Stimulated activated CD8-positive, alpha-beta memory T cell treated with anti-CD3 and anti-CD28 coated beads, Interleukin-7, amount 100 ng/mL, for 24 hours (primary cell): ENCODE measurements at places on chromosomes 2 and 18.

DNA sequence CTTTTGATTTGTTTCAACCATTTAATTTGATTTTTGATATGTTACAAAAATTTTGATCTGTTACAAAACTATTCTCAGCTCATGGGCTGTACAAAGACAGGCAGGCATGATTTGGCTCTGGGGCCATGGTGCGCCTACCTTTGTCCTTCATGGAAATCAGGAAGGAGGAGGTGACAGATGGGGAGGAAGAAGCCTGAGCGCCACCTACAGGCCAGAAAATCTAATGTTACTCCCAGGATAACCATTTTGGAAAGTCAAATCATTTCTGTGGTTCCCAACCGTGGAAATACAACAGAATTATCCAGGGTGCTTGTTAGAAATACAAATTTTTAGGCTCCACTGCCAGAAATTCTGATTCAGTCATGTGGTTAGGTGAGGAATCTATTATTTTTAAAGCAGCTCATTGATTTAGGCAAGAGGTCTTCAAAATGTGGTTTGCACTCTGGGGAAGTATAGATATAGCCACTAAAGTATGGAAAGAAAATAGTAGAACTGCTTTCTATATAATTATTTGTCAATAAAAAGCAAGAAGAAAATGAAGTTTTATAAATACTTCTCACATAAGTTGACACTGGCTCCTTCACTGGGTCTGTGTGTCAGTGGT, 93.9 kb downstream of the EVA1A start:
- no peak for DNase-seq

DNA sequence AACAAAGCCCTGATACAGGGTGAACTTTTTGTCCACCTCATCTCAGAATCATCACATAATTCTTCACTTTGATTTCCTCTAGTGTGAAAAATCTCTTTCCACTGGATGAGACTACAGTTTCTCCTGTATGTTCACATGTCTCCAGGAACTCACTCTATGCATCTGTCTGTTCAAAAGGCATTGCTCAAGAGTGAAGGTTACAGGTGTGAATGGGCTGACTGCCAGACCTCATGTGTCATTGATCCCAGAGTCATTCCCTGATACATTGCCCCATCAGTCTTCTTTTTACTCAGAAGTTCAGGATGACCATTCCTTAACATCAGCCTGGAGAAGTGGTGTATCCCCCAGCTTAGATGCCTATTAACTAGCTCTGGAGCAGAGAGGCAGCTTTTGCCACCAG, 4.4 kb upstream of the DSC3 start:
- DNase-seq = no peak

GRCh38 chr2:196441527-196441926, 198.0 kb upstream of the CCDC150 start:
- DNase-seq = no peak

GRCh38 chr2:204074456-204074855, 137.9 kb downstream of the ICOS start:
- DNase-seq = no peak

DNA sequence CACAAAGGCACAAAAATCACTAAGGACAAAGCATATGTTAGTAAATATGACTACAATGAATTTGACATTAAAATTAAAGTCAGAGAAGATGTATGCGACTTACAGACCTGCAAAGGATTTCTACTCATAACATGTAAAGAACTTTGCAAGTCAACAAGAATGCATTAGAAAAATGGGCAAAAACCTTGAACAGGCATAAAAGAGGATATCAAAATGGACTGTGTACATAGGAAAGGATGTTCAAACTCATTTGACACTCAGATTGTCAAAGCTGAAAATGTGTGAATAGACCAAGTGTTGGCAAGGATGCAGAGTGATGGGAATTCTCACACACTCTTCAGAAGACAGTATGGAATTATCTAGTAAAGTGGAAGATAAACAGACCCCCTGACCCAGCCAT, 94.9 kb downstream of the MYOM1 start:
- DNase-seq = no peak

DNA sequence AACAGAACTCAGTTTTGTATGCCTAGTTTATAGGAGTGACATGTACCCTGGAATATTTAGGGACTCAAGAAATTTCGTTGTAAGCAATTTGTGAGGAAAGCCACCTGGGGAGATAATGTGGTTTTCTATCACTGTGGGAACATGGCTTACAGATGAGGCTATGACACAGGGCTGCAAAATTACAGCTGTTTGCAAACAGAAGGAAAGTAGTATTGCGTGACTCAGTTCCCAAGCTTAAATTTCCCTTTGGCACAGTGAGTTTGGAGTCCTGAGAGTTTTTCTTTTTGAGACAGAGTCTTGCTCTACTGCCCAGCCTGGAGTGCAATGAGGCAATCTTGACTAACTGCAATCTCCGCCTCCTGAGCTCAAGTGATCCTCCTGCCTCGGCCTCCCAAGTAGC, 149.8 kb downstream of the MYO5B start:
- DNase-seq = no peak

DNA sequence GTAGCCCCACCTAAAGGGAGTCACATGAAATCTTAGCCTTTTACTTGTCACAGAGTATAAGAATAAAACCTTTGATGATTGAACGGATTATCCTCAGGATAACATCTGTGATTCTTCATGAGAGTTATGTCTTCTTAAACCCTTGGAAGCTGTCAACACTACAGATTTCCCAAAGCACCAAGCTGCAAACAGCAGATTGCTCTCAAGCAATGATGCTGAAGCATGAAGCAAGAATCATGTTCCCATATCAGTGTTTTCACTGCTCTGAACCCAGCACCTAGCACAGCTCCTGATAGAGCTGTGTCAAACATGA, 47.6 kb upstream of the CELF4 start:
- no peak for DNase-seq

DNA sequence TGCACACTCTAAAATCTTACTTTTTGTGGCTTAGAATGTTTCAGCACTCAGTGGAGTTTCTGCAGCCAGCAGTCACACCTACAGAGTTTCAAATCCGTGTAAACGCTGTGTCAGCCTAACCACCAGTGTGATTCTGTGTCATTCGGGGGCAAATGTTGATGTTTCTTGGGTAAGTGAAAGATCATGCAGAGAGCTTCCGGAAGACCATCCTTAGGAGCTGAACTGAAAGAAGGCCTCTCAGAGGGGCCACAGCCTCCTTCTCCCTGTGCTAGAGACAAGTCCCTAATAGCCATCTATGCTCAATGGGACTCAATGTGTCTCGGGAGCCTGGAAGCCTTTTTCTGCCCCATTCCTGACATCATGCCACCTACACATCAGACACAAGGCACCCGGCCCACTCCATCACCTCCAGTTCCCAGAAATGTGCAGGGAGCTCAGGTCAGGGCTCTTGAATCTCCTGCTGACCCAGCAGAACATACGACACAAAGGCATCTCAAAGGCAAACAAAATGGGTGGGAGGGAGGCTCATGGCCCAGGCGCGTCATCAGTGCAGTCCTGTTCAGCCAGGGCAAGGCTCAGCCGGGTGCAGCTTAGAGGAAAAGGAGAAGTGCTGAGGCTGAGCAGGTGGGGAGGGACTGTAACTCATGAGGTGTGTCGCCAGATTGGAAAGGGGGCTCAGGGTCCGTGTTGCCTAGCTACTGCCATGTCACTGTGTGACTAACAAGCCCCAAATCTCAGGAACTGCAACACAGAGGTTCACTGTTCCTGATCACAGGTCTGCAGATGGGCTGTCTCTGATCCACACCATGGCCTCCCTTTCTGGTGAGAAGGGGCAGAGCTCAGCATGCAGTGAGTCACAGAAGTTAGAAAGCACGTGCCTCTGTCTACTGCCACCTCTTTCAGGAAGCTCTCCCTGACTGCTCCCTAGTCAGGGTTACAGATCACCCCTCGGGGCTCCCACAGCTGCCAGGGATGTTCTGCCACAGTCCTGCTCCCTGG, 82.0 kb downstream of the SMAD7 start:
- peak; percentile 13 for DNase-seq

DNA sequence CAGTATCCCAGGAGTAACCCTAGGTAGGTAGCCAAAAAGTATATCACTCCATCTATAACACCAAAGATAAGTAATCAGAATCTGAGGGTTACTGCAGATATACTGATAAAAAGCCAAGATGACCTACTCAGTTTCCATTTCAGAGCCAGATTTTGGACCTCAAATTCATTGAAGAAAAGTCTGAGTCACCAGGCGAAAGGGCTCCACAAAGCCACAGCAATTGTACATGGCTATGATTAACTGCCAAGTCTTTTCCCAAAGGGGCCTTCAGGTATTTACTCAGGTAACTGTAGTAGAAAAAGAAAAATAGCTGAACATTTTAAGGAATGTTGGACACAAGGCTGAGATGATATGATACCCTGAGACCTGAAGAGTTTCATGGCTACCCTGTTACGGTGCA, 75.6 kb upstream of the KCNH7 start:
- no peak for DNase-seq

DNA sequence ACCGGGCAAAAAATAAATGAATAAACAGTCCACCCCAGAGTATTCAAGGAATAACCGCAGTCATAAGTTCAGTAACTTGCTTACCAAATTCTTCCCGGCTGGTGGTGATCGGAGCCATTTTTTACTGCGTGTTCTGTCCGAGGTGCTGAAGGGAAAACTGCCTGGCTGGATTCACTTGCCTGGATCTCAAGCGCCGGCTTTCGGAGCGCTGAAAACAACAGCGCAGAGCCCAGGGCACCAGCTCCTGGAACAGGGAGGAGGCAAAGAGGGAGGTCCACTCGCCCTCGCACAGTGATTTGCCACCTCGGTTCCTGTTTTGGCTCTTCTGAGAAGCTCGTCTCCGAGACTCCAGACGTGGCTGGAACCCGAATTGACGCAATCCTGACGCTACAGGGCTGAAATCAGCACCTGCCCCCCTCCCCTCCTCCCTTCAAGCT, at the start of gene SYT4:
Gene SYT4 (minus strand): TSS at position 327 of the 437 bp plus-strand sequence. CDS start 209 bp downstream, at position 118.
- no peak for DNase-seq

DNA sequence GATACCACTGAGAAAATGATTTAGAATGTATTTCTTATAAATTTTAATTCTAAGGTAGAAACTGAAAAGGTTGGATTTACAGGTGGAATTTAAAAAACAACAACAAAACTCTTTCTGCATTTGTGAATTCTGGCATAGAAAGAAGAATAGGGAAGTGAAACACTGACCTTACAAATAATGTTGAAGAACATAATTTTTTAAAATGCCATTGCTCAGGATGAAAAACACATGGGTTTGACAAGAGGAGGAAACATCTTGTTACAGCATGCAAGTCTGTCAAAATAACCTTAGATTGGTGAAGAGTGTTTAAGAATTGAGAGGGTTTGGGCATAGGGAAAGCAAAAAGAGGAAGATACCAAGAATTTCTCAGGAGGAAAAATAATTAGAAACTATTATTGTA, 184.3 kb downstream of the UBE2E3 start:
- DNase-seq = no peak

DNA sequence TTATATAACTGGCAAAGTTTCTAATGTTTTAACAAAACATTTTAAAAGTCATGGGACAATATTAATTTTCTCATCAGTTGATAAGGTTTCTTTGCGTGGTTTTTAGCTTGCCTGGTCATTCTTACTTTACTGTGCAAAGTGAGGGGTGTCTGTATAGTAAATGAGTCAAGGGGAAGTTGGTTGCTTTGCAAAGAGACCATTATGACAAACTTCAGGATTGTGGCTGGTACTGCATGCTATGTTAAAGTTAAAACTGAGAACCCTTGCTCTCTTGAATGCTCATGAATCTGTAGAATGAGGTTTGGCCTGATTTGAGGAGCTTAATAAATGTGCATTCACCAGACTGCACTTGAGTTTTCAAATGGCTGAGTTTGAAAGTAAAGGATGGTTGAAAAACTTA, 47.0 kb downstream of the COL4A4 start:
- no peak for DNase-seq

DNA sequence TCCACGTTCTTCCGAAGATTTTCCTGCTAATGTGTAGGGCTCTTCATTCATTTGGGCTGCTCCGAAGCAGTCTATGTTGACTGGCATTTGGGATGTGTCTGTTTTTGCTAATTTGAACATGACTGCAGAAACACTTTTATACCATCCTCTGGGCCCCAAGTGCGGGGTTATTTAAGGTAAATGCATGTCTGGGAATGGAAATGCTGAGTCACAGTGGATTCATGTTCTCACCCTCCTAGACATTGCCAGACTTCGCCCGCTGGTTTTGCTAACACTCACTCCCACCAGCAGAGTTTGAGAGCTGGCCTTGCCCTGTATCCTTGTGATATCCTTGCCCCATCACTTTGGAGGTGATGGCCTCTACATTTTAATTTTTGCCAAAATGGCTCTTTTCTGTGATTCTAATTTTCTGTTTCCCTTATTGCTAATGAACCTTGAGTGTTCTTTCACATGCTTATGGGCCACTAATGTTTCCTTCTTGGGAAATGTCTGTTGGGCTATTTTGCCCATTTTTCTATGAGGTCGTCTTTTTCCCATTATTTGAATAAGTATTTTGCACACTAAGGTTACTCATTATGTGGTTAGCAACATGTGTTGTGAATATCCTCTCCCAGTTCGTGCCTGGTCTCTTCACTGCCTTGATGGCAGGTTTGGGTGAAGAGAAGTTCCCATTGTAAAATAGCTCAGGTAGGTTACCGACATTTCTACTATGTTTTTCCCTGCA, 204.1 kb downstream of the GLI2 start:
- no peak for DNase-seq

GRCh38 chr18:36812678-36813077, 16.1 kb downstream of the TPGS2 start:
- DNase-seq = no peak

DNA sequence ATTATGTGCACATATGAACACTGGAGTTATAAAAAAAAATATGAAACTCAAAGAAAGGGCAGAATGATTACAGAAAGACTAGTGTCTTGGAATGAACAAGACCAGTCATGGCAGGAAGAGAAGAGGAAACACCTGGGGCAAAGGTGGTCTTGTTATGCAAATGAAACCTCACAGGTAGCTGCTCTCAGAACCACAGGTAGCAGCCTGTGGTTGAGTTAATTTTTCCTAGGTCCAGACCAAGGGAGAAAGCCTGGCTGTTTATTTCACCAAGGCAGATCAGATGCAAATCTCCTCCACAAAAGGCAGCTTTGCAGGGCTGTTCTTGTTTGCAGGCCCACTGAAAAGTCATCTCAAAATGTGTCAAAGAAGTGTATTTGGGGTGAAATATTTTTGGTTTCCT, 785.8 kb downstream of the RNF144A start:
- no peak for DNase-seq

- DNase-seq = no peak
These were observed 33.0 kb upstream of the PTH2R start for GRCh38 chr2:208373460-208374089.

- no peak for DNase-seq
These were observed 1.1 kb upstream of the KDM3A start for GRCh38 chr2:86439879-86440630.
